Stimulated activated CD4-positive, alpha-beta T cell treated with anti-CD3 and anti-CD28 coated beads, TNF-alpha, amount 100 ng/mL, for 1 hour (primary cell): ENCODE measurements at places on chromosomes 7 and 10.

- DNase-seq = no peak
Observed at GRCh38 chr7:22587322-22587721, 87.3 kb upstream of the STEAP1B start.

DNA sequence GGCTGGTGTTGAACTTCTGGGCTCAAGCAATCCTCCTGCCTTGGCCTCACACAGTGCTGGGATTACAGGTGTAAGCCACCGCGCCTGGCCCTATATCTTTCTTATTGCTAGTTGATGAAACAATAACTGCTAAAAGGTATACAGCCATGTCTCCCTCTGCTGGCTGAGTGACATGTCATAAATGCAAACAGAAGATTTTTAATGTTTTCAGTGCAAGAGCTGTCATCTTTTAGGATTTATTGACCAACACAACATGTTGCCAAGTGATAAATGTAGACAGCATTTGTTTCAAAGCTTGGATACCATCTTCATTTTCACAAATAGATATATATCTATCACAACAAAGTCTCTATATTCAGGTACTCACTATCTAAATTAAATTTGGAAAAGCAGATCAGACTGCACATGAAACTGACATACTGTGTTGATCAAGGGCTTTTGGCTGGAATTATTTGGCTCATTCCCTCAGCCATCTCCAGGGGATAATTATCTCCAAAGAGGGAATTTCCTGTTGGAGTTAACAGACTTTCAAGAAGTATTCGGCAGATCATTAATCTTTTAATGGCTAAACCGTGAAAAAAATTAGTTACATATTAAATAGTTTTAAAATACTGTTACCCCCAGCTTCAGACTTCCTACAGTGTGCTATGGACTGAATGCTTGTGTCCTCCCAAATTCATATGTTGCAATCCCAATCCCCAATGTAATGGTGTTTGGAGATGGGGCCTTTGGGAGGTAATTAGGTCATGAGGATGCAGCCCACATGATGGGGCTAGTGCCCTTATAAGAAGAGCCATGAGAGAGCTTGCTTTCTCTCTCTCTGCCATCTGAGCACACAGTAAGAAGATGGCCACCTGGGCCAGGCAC, 41.3 kb upstream of the SRPK2 start:
- DNase-seq = no peak

GRCh38 chr7:137936509-137937201, 65.2 kb downstream of the CREB3L2 start:
- DNase-seq = no peak

DNA sequence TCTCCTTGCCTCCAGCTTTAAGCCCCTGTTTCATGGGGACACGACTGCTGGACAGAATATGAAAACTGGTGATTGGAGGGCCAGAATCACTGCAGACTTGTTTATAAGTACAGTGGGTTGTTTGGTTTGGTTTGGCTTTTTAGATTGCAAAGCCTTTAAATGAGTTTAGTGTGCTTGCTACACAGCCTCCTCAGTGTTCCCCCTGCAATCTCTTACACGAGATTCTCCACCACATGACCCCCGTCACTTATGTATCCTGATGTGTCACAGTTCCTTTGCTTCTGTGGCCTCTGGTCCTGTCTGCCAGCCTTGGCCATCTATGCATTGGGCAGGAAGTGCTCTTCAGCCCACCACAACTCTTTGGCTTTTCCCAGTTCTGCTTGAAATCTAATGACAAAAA, 103.7 kb upstream of the ANKRD1 start:
- DNase-seq = no peak

GRCh38 chr7:44278451-44279161, 46.8 kb downstream of the CAMK2B start:
- DNase-seq = no peak

GRCh38 chr7:12741951-12742575, 54.6 kb downstream of the ARL4A start:
- DNase-seq = no peak

- DNase-seq = no peak
Observed at GRCh38 chr10:21021843-21022594, 124.9 kb upstream of the NEBL start.

- no peak for DNase-seq
Observed at GRCh38 chr7:22143491-22143890, 197.8 kb upstream of the CDCA7L start.

- no peak for DNase-seq
Observed at GRCh38 chr10:110774069-110775019, 97.4 kb upstream of the PDCD4 start.
